ENCODE measurements at places on chromosomes 2 and 18.

GRCh38 chr2:8577573-8577972, 104.3 kb upstream of the ID2 start:
- DNase-seq = no peak

GRCh38 chr2:224930990-224931389, 111.3 kb downstream of the DOCK10 start:
- DNase-seq = no peak

- no peak for DNase-seq
Observed at GRCh38 chr2:197516393-197516761, 511 bp downstream of the MOB4 start.

DNA sequence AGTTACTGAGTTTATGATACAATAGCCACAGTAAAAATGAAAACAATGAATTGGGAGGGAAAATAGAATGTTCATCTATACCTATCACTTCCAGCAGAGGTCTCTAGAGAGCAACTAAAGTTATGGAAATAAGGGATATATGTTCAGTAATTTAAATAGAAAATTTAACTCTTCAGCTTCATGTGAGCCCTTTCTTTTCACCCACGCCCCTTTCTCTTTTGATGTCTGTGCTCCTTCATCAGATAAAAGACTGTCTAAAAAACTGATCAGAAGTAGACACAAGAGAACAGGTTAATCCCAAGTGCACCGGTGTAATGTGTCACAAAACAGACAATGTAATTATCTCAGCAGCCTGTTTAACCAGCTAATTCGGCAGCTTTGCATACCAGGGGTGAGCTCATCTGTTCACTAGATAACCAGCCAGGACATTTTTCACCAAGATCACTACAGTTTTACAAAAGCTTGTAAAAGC, 238.5 kb upstream of the ERBB4 start:
- DNase-seq = peak; percentile 35

GRCh38 chr18:23134780-23135549, at the start of gene CABLES1:
CABLES1 (plus strand) TSS chr18:23135485; CDS start chr18:23135763, 278 bp downstream.
- no peak for DNase-seq

DNA sequence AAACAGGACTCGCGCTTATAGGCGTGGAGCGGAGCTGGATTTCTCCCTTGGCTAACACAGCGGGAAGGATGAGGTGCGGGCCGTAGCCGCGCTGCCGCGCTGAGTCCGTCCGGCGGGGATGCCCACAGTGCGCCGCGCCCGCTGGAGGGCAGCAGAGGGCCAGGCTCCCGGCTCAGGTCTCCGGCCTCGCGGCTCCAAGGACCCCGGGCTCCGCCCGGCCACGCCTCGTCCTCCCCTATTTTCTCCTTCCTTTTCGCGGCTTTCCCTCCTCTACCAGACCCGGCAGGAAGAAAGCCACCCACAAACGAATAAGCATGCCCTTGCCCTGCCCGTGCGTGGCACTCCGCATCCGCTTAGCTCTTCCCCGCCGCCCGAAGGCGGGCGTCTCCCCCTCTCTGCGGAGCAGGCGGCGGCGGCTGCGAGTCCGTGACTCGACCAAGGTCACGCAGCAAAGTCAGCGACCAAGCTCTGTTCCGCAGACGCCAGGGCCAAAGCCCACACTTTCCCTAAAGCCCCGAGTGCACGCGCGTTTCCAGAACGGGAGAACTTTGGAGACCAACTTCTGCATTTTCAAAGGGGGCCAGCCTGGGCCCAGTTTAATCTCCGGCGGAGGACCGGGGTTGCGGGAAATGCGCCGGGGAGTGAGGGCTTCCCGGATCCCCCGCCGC, 48.5 kb downstream of the KCNIP3 start:
- peak; percentile 19 for DNase-seq

- DNase-seq = no peak
Observed at GRCh38 chr2:64640153-64641044, 13.3 kb downstream of the SERTAD2 start.

DNA sequence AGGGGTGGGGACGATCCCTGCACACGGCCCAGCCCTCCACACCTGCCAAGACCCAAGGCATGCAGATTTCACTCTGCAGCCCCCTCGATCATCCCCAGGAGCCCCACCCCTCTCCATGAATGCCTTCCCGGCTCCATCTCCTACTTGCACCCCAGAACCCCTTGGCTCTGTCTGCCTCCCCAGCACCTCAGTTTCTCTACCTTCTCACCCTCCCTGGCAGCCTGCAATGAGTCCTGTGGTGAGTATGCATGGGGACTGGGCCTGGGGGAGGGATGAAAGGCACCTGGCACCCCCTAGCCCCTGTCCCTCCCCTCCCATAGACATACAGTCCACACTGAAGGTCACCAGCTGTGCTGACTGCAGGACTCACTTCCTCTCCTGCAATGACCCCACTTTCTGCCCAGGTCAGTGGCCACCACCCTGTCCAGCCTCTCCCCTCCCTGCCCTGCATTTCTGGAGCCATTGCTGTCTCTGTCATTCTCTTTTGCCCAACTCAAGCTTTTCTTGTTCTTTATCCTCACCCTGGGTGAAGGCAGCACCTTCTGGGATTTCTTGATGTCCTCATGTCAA, 1.0 kb downstream of the TEX51 start:
- no peak for DNase-seq

DNA sequence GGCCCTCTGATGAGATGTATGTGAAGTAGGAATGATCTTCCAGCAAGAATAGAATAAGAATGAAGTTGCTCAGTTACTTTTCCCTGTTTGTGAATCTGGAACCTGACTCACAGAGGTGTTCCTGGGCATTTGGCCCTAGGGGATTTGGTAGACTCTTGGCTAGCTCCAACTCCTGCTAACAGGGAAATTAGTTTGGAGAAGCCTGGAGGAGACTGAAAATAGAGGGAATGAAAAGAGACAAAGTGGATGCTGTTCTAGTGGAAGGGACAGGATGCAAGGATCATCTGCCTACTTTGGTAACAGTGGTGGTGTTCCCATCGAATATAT, 19.6 kb downstream of the TMEM17 start:
- no peak for DNase-seq

DNA sequence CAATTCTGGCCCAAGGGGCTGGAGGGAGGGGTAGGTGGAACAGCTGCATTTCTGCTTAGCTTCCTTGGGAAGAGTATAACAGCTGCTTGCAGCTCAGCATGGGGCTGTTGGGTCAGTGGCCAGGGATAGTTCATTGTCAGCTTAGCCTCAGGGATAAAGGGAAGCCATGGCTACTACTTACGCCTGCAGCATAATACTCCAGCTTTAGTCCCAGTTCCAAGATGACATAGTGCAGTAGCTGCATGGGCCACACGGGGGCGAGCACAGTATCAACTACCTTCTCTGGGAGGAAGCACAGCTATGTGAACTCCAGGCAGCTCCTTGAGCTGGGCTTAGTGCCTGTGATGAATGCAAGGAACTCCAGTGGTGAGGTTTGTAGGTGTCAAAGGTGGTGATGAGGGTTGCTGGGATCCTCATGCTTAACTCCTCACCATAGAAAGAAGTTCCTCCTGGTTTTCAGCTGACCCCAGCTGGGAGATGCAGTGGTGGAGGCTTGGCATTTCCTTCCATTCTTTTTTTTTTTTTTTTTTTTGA, 35.4 kb upstream of the RHOB start:
- DNase-seq = peak; percentile 56

- DNase-seq = no peak
Observed at GRCh38 chr2:134432435-134432883, 178.6 kb downstream of the MGAT5 start.

- DNase-seq = peak; percentile 71
Observed at GRCh38 chr2:200944467-200945394, 18.7 kb downstream of the ORC2 start.

DNA sequence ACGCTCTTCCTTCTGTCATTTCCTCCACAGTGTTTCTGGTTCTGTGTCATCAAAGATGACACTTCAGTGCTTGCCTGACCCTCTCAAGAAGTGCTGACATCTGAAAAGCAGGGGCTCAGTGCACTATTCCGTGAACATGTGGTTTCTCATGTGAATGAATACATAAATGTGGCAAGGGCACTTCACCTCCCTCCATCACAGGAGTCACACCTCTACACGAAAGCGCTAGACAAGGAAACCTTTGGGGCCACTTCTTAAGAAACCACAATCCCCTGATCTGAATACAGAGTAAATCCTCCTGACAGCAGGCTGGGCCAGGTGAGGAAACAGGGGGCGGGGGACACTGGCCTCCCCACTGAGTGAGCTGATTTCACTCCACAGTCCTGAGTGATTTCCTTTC, 145.8 kb upstream of the ACAA2 start:
- no peak for DNase-seq

- DNase-seq = peak; percentile 79
Observed at GRCh38 chr2:38716185-38716584, 35.0 kb downstream of the SRSF7 start.

- DNase-seq = no peak
Observed at GRCh38 chr2:234158812-234159211, 108.3 kb downstream of the SPP2 start.

- DNase-seq = no peak
Observed at GRCh38 chr18:75654851-75655751, 227.6 kb upstream of the SMIM21 start.

DNA sequence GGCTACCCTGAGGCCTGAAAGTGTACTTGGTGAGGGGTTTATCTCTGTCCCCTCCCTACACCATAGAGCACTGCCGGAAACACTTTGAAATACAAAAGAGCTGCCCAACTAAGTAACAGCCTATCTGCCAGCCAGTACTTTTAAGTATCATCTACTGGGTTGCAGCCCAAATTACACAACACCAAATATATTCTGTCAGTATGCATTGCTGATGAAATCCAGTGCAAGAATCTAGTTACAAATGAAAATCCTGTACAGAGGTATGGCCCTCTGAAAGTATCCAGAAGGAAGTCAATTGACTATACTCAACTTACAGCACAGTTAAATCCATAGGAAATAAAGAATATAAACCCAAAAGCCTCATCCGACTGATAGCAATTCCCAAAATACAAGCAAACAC, 280.8 kb downstream of the CCDC85A start:
- DNase-seq = no peak

GRCh38 chr2:204089574-204089973, 153.0 kb downstream of the ICOS start:
- DNase-seq = no peak

DNA sequence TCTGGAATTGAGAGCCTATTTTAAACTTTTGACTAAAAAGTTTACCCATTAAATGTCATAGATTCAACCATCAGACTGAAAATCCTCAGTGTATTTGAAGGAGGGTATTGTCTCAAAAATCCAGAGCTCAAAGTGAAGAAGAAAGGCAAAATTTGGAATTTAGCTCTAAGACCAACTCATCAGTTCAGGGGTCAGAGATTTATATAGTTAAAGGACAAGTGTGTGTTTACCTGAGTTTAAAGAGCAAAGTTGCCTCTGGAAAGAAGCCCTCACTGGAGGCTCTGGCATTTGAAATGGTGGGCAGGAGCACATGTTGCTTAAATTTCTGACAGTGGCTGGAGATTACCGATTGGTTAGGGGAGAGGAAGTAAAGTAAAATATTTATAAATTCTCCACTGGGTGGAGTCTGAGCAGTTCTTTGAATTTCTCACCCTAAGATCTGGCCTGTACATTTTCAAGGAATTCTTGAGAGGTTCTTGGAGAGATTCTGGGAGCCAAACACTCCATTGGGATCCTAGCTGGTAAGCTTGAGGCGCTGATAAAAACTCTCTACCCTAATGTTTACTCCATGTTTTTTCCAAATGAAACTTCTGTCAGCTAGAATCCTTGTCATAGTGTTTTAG, at the start of gene KYNU:
KYNU (plus strand) TSS at position 449 of the 623 bp plus-strand sequence. CDS start 7,704 bp downstream, outside the sequence.
- no peak for DNase-seq

GRCh38 chr2:152036611-152037469, 62.0 kb downstream of the CACNB4 start:
- no peak for DNase-seq

DNA sequence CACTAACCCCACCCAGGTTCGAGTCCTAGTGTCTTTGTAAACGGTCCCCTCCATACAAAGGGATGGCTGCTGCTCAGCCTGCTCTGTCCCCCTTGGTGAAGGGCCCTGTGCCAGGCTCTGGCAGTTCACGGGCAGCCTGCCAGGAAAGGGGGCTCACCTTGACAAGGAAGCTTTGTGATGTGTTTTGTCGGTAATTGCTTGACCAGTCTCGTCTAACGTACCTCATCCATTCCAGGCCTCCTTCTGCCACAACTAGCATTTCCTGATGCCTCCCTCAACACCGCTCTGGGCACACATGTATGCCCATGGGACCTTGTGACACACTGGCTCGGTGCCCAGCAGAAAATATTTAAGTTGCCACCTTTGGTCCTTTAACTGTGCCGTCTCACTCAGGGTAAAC, 171.9 kb downstream of the KLHL29 start:
- DNase-seq = no peak

- DNase-seq = no peak
Observed at GRCh38 chr2:134582547-134582899, 136.3 kb downstream of the TMEM163 start.

DNA sequence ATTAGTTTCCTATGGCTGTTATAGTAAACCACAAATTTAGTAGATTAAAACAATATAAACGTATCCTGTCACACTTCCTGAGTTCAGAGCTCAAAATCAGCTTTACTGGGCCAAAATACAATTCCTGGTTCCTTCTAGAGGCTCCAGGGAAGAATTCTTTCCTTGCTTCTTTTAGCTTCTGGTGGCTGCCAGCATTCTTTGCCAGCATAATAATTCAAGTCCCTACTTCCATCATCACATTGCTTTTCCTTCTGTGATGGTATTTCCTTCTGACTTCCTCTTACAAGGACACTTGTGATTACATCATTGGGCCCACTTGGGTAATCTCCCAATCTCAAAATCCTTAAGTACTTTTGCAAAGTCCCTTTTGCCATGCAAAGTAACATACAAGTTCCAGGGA, 40.6 kb downstream of the MOB4 start:
- DNase-seq = no peak

- no peak for DNase-seq
Observed at GRCh38 chr2:127700527-127701192, 637 bp upstream of the SFT2D3 start.

- no peak for DNase-seq
Observed at GRCh38 chr2:147433822-147434221, 411.0 kb upstream of the ACVR2A start.

- no peak for DNase-seq
Observed at GRCh38 chr2:177400337-177400923, 7.9 kb downstream of the AGPS start.

- DNase-seq = no peak
Observed at GRCh38 chr2:187505065-187505672, 49.1 kb downstream of the TFPI start.

- no peak for DNase-seq
Observed at GRCh38 chr2:186255823-186256222, 230.2 kb upstream of the ZC3H15 start.

DNA sequence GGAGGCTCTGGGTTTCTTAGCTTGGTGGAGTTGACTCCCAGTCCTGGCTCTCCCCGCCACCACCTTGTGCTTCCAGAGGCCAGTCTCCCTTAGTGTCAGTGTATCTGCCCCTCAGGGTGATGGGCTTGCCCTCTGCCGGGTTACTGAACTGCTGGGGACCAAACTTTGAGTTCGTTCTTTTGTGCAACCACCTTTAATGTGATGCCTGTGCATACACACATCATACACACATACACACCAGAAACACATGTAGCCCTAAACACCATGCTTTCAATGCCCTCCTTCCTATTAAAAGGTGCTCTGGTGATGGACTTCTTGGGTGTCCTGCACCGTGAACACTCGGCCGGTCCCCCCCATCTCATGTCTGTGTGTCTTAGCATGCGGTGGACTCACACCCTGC, 315.1 kb upstream of the EPAS1 start:
- no peak for DNase-seq
